ENCODE measurements at places on chromosomes 6 and 20. TPM values are rescaled to one million over a fixed set of nuclear protein-coding genes. Genes with fewer than 3 reads are reported as not detected.

Gene GJA10
- total RNA-seq = not detected

Gene OR2J3
- not detected for total RNA-seq

Gene OOEP
- not detected for total RNA-seq

Gene RNF182
- 0.34 TPM for total RNA-seq

Gene SLC22A1
- 0.35 TPM for total RNA-seq

Gene AMD1
- total RNA-seq = 102 TPM

Gene CNKSR3
- 7.6 TPM for total RNA-seq

Gene PRRT1
- total RNA-seq = not detected

Gene HLA-DQA2
- 4.4 TPM for total RNA-seq

Gene CD40
- total RNA-seq = 29.7 TPM

Gene BPI
- total RNA-seq = 0.27 TPM

Gene COL12A1
- total RNA-seq = 340 TPM

Gene PRR18
- not detected for total RNA-seq

Gene IL17A
- not detected for total RNA-seq

Gene TMEM14A
- 9.5 TPM for total RNA-seq

Gene FOXC1
- 3.0 TPM for total RNA-seq

Gene DEFB124
- 3.2 TPM for total RNA-seq

Gene GLP1R
- 0.55 TPM for total RNA-seq

Gene ASIP
- not detected for total RNA-seq

Measured in uterus (tissue), 4 donors.